Effector CD8-positive, alpha-beta T cell (primary cell): ENCODE measurements at places on chromosomes 4 and X.

- no peak for DNase-seq
These were observed 70.3 kb downstream of the ARL9 start for GRCh38 chr4:56575820-56576429.

- DNase-seq = no peak
These were observed 81.7 kb downstream of the HS6ST2 start for GRCh38 chrX:132876523-132877338.

DNA sequence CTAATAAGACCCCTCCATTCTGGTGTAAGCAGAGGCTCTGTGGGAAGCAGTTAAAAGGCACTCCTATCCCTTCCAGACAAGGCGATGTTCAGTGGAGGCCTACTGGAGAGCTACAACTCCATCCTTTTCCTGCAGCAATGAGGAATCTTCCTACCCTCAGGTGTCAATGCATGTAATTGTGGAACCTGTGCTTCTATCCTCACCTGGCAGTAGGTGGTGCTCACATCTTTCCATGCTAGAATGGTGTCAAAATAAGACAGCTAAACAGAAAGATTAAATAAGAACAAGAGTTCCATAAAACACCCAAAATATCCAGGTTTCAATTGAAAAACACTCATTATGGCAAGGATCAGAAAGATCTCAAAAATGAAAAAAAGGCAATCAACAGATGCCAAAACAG is 224.6 kb downstream of the IL15 start:
- no peak for DNase-seq

DNA sequence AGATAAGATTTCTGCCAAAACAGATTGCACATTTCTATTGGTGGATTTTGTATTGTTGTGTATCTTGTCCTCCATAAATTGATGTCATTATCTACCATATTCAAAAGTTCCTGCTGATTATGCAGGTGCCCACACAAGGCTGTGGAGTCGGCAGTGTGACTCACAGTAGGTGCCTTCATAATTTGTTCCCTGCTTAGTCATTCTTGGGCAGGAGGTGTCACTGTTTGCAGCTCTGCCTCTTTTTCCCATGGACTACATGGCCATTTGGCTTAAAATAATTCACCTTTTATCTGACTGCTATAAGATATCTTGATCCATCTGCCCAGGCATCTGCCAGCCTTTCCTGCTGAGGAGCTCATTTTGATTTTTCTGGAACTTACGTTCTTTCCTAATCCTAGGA is 33.6 kb upstream of the ENPEP start:
- no peak for DNase-seq

DNA sequence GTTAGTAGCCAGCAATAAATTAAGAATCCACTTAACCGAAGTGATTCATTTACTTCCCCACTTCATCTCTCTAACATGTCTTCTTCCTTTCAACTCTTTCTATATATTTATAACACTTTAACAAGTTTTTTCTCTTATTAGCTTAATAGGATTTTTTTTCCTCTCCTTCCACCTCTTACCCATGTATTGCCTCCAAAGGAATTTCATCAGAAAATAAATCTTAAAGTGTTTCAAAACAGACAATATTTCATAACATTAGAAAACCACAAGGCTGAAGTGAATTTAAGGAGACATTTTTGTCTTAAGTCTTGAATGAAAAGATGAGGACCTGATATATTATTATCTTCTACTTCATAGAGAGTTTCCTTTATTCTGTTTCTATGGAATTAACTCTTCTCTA is 101.5 kb downstream of the PDGFC start:
- DNase-seq = no peak

DNA sequence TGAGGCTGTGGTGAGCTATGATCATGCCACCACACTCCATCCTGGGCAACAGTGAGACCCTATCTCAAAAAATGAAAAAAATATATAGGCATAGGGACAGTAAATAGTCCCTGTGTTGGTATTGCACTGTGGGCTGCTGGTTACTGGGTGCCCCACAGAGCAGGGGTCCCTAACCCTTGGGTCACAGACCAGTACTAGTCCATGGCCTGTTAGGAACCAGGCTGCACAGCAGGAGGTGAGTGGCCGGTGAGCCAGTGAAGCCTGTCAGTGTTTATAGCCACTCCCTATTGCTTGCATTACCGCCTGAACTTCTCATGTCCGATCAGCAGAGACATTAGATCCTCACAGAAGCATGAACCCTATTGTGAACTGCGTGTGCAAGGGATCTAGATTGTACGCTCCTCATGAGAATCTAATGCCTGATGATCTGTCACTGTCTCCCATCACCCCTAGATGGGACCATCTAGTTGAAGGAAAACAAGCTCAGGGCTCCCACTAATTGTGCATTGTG is 106.5 kb downstream of the TNIP2 start:
- no peak for DNase-seq

DNA sequence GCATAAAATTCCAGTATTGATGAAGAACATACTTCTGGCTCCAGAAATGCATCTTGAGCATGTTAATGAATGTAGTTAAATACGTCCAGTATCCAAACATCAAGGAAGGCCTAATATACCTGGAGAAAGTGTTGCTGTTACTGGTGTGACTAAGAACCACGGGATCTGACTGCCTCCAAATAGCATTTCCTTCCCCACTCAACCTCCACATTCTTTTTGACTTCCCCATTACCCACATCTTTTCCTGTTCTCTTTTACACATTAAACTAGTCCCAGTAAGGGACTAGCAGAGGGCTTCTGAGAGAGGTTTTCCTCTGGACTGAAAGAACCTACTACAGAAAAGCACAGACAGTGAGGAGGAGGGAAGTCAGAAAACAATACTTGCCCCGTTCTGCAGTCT is 482.8 kb upstream of the HTR2C start:
- no peak for DNase-seq

- no peak for DNase-seq
These were observed 69.0 kb upstream of the PSAPL1 start for GRCh38 chr4:7503559-7504249.

GRCh38 chrX:43978226-43978625 is 5.0 kb upstream of the NDP start:
- DNase-seq = no peak

DNA sequence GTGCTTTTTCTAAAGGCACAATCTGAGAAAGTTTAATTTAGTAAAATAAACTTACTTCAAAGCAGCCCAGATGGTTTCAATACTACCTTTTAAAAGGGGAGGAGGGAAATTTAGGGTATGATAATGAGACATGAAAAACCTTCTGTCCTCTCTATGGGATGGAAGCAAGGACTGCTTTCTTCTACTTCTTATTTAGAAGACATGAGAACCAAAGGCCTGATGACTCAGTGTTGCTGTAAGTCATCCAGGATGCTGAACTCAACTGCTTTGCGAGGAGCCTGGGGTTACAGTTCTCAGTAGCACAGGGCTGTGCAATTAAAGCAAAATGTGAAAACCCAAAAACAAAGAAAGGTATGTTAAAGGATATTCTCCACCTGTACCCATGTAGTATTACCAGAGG is 140.8 kb upstream of the EDNRA start:
- DNase-seq = no peak

- no peak for DNase-seq
These were observed 68.3 kb downstream of the SLIT2 start for GRCh38 chr4:20319825-20320612.

DNA sequence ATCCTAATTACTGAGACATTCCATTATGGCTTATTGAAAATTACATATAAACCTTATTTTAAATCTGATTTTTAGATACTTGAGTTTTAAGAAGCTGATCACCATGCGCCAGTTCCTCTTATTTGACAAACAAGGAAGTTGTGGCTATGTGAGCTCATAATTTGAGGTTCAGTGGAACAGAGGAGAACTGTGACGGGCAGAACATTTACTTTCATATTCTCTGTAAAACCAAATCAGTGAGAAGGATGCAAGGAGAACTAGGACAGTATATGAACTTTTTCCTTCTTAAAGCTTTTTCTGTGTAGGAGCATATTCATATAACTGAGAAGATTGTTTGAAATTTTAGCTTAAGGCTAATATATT is 25.3 kb downstream of the STIM2 start:
- peak; percentile 2 for DNase-seq

DNA sequence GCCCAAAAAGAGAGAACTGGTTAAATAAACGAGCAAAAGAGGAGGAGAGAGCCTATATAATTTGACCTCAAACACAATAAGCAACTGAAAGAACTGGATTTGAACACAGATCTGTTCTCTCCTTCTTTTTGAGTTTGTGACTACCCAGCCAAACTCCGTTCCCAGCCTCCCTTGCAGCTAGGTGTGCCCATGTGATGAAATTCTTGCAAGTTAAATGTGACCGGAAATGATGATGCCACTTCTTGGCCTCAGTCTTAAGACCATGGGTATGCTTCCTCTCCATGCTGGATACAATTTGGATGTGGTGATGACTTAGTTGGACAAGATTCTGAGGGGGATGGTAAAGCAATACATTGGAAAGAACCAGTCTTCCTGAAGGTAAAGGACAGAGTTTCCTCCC is 204.1 kb downstream of the PTTG2 start:
- DNase-seq = no peak

- DNase-seq = no peak
These were observed 527.3 kb downstream of the TLL1 start for GRCh38 chr4:166400270-166400894.

GRCh38 chr4:185421366-185422124 is 4.2 kb downstream of the UFSP2 start:
- DNase-seq = no peak

DNA sequence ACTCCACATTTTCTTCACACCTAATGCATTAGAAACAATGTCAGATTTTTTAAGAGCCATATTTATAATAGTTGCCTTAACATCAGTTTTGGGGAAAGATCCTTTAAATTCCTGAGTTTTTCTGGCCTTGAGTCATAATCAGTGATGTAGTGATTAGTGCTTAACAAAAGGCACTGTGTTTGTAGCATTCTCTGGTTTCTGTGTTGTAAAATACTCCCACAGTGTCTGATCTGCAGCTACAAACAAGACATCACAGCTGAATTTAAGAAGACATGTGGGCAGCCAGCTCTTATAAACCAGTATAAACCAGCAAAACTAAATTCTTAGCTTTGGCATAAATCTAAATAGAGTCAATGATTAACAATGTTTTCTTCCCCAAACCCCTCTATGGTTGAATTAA is 233.8 kb downstream of the FSTL5 start:
- no peak for DNase-seq

DNA sequence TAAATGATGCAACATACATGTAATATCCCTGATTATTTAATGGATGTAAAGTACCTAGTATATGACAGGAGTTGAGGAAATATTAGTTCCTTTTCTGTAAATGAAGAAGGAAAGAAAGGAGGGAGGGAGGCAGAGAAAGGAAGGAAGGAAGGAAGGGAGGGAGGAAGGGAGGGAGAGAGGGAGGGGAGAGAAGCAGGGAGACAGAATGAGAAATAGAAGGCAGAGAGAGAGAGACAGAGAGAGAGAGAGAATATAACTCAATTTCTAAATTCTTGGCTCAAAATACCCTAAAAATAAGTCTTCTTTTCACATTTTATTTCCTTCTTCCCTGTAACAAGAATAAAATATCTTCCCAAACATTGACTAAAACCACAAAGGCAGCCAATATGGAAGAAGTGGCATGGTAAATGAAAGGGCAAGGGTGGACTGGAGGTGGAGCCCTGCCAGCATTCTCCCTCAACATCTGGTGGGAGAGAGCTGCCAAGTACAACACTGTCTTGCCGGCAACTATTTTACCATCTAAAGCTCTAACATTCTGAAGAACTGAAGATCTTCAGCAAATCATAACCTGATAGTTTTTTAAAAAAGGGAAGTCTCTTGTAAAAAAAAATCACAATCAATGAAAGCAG is 245.1 kb downstream of the PPP3CA start:
- no peak for DNase-seq

DNA sequence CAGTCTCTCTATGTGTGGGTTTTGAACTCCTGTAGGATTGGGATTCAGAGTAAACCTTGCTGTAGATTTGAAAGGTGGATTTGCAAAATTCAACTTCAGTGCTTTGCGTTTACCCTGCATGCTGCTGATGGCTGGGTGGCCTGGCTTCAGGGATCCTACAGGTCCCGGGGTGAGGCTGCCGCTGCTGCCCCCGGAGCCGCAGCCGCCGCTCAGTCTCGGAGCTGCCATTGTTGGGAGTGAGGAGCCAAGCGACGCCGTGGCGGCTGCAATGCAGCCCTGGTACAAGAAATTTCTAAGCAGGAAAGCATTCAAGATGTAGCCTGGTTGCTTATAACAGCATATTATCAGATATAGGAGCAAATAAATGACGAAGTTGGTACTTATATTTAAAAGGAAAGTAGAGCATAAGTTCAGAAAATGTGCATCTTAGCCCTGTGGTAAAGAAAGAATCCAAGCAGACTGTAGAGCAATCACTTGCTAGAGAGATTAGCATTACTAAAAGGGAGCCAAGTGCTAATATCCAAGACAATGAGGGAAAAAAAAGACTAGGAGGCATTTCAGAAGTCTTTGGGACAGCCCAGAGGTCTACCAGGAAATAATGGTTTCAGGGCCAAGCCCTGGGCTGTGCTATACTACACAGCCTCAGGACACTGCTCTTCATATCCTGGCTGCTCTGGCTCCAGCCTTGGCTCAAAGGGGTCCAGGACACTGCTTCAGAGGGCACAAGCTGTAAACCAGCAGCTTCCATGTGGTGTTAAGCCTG is 36.9 kb upstream of the CHIC1 start:
- no peak for DNase-seq
